CD14-positive monocyte (primary cell): ENCODE measurements at places on chromosomes 11 and 22.

- DNase-seq, result no peak
Observed at GRCh38 chr11:112753706-112754105, 207.5 kb upstream of the NCAM1 start.

DNA sequence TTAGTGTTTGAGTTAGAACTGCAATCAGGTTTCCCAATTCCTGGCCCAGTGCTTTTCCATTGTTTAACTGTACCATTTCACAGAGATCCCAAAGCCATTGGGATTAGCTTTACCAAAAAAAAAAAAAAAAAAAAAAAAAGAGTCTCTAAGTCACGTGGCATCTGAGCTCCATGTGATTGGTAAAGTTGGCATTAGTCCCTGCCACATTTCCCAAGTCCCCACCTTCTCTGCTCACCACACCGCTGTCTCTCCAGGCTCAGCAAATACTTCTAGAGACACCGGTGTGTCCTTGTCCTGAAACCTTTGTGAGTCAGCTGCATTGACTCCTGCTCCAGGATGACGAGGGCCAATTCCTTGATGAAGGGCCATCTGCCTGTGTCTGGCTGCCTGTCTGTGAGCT lies 305.3 kb downstream of the KIRREL3 start:
- DNase-seq, result no peak

- no peak for DNase-seq
Observed at GRCh38 chr22:37448516-37449127, 21.3 kb upstream of the ELFN2 start.

DNA sequence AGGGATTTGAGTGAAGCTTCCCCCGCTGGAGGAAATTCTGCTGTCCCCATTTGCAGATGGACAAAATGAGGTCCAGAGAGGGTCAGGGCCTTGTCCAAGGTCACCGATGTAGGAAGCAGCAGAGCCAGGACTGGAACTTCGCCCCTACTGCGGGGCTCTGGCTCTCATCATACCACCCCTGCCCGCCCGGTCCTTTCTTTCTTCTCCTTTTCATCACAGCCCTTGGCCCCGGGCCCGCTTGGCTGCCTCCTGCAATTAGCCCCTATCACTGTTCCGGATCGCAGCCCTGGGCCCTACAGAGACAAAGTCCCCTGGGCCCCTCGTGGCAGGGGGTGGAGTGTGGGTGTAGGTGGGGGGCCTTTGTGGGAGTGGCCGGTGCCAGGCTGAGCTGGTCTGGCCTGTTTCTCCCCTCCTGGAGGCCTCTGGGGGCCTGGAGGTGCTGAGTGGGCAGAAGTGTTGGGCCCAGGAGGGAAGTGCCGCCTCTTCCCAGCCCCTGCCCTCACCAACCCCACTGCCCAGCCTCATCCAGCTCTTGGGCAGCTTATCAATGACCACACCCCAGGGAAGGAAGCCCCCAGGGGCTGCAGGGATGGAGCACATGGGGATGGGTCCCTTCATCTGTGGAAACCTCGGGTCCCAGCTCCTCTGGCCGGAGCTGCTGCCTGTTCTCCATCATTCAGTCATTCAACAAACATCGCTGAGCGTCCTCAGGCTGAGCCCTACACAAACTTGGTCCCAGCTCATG lies 3.4 kb downstream of the EMID1 start:
- DNase-seq, result no peak

- DNase-seq, result no peak
Observed at GRCh38 chr11:59025097-59025496, 61.0 kb upstream of the GLYATL1B start.

- peak; percentile 88 for DNase-seq
Observed at GRCh38 chr22:30649430-30650007, 13.9 kb downstream of the SLC35E4 start.

GRCh38 chr22:44392446-44392921 lies 79.7 kb upstream of the SHISAL1 start:
- DNase-seq, result no peak

- no peak for DNase-seq
Observed at GRCh38 chr22:23245045-23245798, 64.9 kb downstream of the BCR start.

GRCh38 chr11:46969379-46969778 lies 32.8 kb downstream of the CSTPP1 start:
- DNase-seq, result no peak

- no peak for DNase-seq
Observed at GRCh38 chr22:47238690-47239473, 476.4 kb downstream of the TBC1D22A start.

- DNase-seq, result no peak
Observed at GRCh38 chr22:41382610-41383009, 868 bp downstream of the TEF start.

GRCh38 chr11:12211331-12212065 lies 101.1 kb downstream of the MICAL2 start:
- no peak for DNase-seq

DNA sequence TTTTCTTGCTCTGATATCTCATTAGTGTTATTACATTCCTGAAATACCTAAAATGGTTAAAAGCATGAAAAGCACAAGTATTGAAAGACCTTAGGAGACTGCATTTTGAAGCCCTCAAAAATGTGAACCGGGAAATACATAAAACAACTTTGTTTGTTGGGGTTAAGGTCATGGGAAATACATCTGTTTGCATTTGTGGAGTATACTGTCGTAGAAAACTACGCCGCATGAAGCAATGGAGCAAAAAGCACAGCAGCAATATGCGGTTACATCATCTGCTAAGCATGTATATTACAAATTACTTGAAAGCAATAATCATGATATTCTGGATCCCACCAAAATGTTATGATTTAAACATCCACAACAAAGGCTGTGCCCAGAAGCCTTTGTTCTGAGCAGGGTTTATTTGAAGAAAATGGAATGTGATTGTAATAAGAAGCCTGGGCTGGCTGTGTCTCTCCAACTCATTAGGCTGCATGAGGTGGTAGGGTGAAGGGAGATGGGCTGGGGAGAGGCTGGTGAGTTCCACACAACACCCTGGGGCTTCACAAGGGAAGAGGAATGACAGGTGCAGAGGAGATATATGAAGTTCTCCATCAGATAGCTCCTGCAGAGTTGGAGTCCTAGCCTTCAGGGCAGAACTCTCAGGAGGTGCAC lies 64.7 kb upstream of the LIN7C start:
- DNase-seq, result no peak

DNA sequence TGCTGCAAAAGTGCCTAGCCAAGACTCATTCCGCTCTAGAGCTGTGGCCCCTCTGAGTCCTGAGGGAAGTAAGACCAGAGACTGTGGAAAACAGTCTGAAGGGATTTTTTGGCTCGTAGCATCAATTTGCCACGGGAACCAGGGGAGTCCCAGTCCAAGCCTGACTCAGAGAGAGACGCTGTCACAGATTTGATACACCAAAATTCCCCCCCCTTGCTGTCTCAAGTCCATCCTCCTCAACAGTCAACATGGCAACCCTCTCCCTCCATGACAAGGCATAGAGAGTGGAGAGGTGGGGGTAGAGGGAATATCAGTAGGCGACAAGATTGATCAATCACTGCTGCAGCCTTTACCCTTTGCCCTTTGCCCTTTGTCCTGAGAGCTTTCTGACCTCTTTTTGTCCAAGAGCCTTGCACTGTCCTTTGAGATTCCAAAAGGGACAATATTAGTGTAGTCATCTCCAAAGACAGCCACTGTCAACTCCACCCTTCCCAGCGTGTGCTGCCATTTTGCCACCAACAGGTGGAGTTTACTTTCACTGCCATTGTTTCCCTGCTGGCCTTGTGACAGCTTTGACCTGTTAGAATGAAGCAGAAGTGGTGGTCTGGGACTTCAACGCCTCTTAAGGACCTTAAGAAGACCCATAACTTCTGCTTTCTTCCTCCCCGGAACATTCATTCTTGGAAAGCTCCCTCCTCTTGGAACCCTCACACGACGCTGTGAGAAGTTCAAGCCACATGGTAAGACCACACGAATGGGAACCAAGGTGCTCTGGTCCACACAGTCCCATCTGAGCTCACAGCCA lies 7.3 kb downstream of the SLC15A3 start:
- peak; percentile 60 for DNase-seq

DNA sequence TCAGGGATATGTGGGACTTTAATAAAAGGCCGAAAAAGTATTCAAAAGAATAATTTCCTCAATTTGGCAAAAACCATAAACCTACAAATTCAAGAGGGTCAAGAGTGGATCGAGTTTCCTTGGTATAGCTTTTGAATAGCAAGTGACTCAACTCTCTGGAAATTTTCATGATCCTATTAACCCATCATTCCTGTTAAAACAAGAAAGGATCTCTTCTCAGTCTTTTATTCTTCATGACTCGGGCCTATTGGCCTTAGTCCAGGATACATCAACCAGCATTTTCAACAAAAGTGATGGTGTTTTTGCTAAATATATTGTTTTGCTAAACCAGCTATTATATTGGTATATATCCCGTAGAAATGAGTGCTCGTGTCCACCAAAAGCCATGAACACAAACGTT lies 110.3 kb downstream of the ATXN10 start:
- DNase-seq, result no peak

DNA sequence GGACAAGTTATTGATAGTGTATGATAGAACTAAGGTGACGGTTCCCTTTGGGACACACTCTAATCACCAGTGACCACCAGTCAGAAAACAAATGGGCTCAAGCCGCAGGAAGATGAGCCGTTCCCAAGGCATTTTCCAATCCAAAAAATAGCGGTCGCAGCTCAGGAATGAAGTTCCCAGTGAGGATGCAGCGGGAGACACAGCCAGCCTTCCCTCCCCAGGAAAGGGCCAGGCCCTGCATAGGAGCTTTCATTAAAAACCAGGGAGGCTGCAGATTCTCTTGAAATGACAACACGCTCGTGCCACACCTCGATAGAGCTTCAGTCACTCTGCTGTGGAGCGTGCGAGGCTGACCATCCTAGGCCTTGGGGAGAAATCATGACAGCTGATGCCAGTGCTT lies 65.8 kb upstream of the WNT7B start:
- DNase-seq, result no peak

- DNase-seq, result no peak
Observed at GRCh38 chr22:18032455-18033101, 8.2 kb upstream of the MICAL3 start.

- DNase-seq, result no peak
Observed at GRCh38 chr11:2509481-2510001, 64.7 kb downstream of the KCNQ1 start.

DNA sequence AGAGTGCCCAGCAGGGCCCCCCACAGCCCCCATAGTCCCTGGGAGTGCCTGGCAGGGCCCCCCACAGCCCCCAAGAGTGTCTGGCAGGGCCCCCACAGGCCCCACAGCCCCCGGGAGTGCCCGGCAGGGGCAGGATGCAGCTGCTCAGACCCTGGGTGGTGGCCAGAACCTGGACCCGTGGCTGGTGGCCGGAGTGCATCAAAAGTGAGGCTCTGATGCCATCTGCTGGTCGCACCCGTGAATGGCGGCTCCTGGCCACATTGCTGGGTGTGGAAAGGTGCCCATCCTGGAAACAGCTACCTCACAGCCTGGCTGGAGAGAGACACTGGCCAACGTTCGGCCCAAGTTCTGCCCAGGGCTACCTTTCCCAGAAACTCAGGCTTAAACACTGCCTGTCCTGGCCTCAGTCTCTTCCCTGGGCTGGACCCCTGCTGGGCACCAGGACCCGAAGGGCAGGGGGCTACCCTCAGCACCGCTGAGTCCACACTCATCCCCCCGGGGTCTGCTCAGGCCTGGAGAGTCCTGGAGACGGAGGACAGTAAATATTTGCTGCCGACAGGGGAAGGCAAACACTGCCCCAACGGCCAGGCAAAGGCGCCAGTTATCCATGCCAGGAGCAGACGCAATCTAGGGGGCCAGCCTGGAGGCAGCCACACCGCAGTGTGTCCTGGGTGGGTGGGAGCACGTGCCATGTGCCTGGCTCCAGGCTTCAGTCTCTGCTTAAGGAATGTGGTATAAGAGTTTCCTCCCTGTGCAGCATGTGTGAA lies 4.4 kb downstream of the INS start:
- DNase-seq, result peak; percentile 54

DNA sequence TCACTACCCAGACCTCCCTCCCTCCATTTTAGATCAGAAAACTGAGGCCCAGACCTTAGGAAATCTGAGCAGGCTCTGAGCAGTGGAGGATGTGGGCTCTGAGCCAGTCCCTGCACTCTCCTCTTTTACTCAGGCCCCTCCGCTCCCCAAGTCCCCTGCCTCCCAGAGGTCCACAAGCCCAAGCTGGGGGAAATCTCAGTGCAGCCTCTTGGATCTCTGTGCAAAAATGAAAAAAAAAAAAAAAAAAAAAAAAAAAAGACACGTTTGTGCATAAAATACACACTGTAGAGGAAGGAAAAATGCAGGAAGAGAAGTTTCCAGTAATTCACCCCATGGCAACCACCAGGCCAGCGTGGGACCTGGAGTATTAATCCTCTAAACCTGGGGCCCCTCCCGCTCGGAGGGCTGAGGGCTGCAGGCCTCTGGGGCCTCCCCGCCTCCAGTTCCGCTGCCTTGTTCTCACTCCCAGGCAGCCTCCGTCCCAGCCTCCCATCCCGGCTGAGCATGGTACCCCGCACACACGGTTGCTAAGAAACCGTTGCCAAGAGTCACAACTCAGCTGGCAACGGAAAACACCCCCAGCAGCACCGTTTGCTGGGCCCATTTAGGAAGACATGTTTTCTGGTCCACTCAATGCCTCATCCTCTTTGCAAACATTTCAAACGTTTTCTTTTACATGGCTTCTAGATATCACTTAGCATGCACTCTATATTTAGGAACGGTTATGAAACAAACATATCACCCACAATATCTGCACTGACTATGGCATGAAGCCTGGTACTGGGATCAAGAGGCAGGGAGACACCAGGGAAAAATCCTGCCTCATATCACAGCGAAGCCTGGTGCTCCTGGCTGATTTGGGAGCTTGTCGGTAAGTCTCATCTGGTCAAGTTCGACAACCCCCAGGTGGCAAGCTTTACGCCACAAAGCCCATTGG lies 227.5 kb downstream of the CTTN start:
- DNase-seq, result no peak

DNA sequence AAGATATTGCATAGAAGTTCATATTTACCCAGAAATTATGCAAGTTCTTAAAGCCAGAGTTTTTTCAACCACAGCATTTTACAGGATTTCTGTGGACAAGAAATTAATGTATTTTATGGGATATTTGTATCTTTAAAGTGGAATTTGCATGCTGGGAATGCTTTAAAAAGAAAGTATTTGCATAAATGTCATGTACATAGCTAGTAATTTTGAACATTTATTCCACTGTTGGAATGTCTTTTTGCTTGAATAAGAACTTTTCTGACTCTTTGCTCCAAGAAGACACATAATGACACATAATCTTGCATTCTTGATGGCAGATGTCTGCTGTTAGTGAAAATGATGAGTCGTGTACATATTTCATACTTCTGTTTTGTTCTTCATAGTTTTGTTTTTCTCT lies 66.6 kb downstream of the ATXN10 start:
- DNase-seq, result no peak

- peak; percentile 63 for DNase-seq
Observed at GRCh38 chr22:23137905-23138561, 3.8 kb downstream of the RSPH14 start.

- DNase-seq, result no peak
Observed at GRCh38 chr11:109526931-109527330, 104.9 kb downstream of the C11orf87 start.
